Brain (organoid and tissue), 16 donors: ENCODE measurements at places on chromosomes 2 and 18.
A peak's percentile ranks its signal among the peaks of the same experiment; 100 is the strongest.

DNA sequence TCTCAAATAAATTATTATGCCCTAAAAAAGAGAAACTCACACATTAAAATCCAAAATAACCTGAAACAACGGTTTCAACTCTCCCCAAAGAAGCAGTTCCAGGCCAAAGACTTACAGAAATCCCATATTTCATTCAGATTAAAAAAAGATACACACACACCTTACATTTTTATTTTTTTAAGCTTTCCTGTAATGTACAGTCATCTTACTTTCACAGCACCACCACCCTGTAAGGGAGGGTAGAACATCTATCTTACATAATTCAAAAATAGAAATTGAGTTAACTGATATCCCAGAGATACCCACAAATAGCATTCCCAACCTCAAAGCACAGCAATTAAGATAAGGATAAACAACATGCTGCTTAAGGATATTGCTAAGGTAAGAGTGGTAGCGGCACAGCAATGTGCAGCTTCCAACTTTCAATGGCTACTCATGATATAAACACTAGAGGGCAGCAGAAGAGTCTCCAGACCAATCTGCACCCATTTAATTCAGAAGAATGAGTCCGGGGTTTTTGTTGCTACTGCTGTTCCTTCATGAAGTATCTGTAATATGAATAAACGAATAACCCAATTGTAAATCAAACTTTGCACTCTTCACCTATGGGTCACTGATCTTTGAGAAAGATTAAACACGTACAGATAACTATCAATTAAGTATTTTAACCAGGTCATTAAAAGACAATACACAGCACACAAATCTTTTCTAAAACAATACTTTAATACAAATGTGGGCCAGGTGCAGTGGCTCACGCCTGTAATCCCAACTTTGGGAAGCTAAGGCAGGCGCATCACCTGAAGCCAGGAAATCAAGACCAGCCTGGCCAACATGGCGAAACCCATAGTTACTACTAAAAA is 11.3 kb downstream of the GFPT1 start:
- peak; percentile 23 for DNase-seq

- DNase-seq: no peak
Measured at GRCh38 chr2:61597300-61598289, 59.4 kb upstream of the XPO1 start.

- DNase-seq: peak; percentile 35
Measured at GRCh38 chr18:57154191-57154830, 7.4 kb downstream of the BOD1L2 start.

DNA sequence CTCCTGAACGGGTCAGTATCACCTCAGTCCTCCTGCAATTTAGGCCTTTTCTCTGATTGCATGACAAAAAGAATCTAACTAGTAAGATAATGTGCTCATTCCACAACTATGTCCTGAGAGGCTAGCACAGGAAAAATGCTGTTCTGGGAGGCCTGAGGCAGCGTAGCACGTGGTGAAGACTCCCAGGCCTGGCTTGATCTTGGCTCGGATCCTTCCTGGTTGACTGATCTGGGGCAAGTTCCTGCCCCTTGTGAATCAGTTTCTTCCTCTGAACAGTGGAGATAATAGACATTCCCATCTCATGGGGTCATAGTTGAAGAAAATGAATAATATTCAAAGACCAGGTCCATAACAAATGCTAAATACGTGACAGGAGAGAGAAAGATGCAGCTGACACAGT is 12.3 kb downstream of the FBLN7 start:
- DNase-seq: no peak

DNA sequence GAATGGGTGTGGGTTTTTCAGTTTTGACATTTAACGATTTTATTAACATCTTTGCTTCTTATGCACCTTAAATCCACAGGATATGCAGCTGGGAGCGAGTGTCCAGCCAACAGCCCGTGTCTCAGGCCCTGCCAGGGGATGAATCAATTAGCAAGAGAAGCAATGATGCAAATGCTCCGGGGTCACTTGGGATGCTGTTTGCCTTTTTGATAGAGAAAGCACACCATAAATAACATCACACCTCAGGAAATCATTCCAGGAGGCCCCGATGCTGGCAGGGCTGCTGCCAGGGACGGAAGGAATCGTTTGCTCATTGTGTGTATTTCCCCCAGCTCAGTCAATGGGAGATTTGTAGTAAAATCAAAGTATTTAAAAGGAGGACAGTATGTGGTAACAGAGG is 394.0 kb upstream of the HNRNPA3 start:
- DNase-seq: no peak

DNA sequence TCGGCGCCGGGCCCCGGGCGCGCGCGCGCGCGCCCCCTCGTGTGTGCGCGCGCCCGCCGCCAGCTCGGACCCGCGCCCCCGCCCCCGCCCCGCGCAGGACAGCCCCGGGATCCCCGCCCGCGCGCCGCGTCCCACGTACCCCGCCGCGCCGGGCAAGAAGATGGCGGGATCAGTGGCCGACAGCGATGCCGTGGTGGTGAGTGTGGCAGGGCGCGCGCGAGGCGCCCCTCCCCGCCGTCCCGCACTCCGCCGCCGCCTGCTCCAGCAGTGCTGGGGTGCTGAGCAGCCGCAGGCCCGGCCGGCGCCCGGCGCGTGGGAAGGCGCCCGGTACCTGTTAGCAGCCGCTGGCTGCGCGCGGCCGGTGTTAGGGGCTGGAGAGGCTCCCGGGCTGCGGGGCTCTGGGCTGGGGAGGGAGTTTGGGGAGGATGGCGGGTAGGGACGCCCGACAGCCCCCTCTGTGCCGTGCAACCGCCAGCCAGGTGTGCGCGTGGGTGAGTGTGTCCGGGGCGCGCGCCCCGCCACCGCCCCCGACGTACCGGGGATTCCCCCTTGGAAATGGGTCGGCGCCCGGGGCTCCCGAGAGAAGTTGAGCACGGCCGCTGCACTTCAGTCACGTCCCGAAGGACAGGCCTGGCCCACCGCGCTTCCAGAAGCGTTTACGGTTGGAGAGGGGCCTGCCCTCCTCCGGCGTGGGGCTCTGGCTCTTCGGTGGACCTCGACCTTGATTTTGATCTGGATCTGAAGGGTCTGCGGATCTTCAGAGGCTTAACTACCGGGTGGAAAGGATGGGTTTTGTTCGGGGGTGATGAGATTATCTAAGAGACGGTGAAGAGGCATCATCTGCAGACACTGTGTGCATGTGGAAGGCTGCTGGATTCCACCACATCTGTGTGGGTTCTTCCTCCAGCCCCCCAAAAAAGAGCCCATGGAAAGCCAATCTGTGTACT is 697 bp downstream of the LGALSL start:
- DNase-seq: peak; percentile 84

DNA sequence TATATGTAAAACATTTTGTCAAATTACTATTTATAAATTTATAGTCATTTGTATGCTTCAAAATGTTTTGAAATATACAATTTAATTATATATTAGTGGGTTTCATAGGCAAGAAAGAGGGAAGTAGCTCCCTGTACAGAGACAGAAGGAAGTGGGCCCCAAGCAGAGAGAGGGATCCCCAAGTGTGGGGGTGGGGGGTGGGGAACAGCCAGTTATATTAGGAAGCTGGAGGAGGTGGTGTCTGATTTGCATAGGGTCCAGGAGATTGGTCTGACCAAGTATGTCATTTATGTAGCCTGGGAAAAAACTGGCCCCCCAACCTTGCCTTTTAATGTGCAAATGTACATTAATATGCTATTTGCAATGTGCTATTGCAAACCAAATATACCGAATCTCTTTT is 76.5 kb upstream of the ZSWIM2 start:
- no peak for DNase-seq

DNA sequence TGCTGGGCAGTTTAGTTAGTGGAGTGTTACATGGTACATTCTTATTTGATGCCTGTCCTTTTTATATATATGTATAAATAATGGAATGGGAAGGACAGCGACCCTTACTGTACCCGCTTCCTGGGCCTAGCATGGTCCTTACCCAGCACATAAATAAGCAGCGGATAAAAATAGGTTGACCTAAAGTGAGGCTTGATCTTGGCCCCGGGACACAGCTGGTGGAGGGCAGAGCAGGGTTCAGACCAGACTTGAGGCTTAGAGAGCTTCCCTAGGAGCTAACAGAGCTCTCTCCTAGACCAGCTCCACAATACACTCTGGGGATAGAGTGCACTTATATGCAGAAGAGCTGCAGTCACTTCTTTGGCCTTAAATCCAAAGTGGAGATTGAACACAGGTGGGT is 46.9 kb upstream of the RPL31 start:
- DNase-seq: no peak
